CD4-positive, alpha-beta T cell (primary cell): ENCODE measurements at places on chromosomes 1 and 21.

DNA sequence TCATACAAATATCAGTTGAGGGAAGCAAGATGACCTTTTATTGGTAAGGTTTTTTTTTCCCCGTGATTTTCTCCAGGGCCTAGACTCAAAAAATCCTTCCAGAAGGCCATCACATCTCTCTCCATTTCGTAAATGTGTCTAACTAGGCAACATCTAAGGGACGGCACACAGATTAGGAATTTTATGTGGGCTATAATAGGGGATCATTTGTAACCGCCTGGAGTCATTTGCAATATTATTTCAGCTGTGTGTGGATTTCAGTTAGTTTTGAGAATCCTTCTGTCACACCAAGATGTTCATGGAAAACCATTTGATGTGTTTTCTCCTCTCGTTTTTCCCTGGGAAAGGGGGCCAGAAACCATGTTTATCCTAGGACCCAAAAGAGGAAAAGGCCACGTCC is 63.1 kb downstream of the ATP5PO start:
- no peak overlapping the region for H3K27ac ChIP-seq
- no peak overlapping the region for H3K4me3 ChIP-seq
- peaks cover 2% of the 10 kb centered on the region for H3K27me3 ChIP-seq
- no peak for DNase-seq
- H3K4me1 ChIP-seq, result no peaks in the 10 kb centered on the region
- H3K36me3 ChIP-seq, result no peaks in the 10 kb centered on the region

- no peaks in the 10 kb centered on the region for H3K4me1 ChIP-seq
- no peaks in the 10 kb centered on the region for H3K27me3 ChIP-seq
- no peak overlapping the region for H3K4me3 ChIP-seq
- H3K36me3 ChIP-seq, result no peaks in the 10 kb centered on the region
- no peak for DNase-seq
Measured at GRCh38 chr1:211183747-211184313, 49.9 kb upstream of the KCNH1 start.

GRCh38 chr1:227234998-227235405 is 83.3 kb downstream of the CDC42BPA start:
- H3K27ac ChIP-seq, result no peak overlapping the region
- no peak for DNase-seq
- no peaks in the 10 kb centered on the region for H3K4me1 ChIP-seq
- H3K36me3 ChIP-seq, result no peaks in the 10 kb centered on the region
- no peak overlapping the region for H3K4me3 ChIP-seq

GRCh38 chr1:14332158-14332557 is 266.3 kb upstream of the KAZN start:
- no peak for DNase-seq
- H3K27me3 ChIP-seq, result no peaks in the 10 kb centered on the region
- no peaks in the 10 kb centered on the region for H3K36me3 ChIP-seq
- no peak overlapping the region for H3K4me3 ChIP-seq

DNA sequence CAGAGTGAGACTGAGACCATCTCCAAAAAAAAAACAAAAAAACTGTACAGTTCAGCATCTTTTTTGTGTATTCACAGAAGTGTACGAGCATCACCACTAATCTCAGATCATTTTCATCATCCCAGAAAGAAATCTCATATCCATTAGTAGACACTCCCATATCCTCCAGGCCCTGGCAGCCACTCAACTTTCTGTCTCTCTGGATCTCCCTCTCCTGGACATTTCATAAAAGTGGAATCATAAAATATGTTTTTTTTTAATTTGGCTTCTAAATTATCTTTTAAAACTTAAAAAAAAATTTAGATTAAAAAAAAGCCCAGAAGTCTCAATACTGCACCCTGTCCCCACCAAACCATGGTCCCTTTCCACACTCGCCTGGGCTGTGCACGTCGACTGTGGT is 22.1 kb downstream of the RIPPLY3 start:
- DNase-seq, result no peak
- no peaks in the 10 kb centered on the region for H3K36me3 ChIP-seq
- H3K27me3 ChIP-seq, result no peaks in the 10 kb centered on the region

- H3K27me3 ChIP-seq, result peaks cover under 1% of the 10 kb centered on the region
- no peak overlapping the region for H3K4me3 ChIP-seq
- H3K36me3 ChIP-seq, result no peaks in the 10 kb centered on the region
- DNase-seq, result no peak
Measured at GRCh38 chr1:162985816-162986435, 83.2 kb upstream of the RGS4 start.

DNA sequence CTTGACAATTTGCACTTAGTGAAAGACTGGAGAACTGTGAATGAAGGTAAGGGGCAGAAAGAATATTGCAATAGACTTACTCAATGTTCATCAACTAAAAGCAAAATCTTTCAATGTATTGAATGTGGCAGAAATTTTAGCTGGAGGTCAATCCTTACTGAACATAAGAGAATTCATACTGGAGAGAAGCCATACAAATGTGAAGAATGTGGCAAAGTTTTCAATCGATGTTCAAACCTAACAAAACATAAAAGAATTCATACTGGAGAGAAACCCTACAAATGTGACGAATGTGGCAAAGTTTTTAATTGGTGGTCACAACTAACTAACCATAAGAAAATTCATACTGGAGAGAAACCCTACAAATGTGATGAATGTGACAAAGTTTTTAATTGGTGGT is 80.7 kb downstream of the JMJD4 start:
- H3K4me3 ChIP-seq, result no peak overlapping the region
- no peak overlapping the region for H3K27ac ChIP-seq
- no peak for DNase-seq

GRCh38 chr1:238409191-238409850 is 518.6 kb upstream of the ZP4 start:
- DNase-seq, result no peak
- no peak overlapping the region for H3K27ac ChIP-seq
- no peaks in the 10 kb centered on the region for H3K36me3 ChIP-seq
- no peaks in the 10 kb centered on the region for H3K4me1 ChIP-seq

DNA sequence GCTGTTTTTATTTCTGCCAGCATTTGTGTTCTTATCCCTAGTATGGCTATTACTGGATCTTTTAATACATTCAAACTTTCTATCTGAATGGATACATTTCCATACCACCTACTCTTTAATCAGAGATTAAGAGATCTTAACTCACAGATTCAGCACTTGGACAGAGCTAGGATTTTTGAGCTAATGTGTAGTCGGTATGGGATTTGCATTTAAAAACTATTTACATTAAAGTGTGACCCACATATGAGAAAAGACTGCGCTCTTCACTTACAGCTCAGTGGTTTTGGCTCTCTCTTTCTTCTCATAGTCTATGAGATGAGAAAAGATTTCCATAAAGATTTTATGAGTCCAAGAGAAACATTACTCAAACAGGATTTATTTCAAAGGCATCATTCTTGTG is 16.4 kb downstream of the HMGB4 start:
- H3K4me3 ChIP-seq, result no peak overlapping the region
- H3K27ac ChIP-seq, result no peak overlapping the region
- no peak for DNase-seq
- no peaks in the 10 kb centered on the region for H3K4me1 ChIP-seq

GRCh38 chr21:37136261-37136660 is 63.2 kb downstream of the TTC3 start:
- no peaks in the 10 kb centered on the region for H3K4me1 ChIP-seq
- DNase-seq, result no peak
- peaks cover 73% of the 10 kb centered on the region for H3K36me3 ChIP-seq
- no peak overlapping the region for H3K27ac ChIP-seq
- H3K27me3 ChIP-seq, result no peaks in the 10 kb centered on the region

- no peak for DNase-seq
- no peak overlapping the region for H3K4me3 ChIP-seq
- peaks cover 17% of the 10 kb centered on the region for H3K4me1 ChIP-seq
- H3K27ac ChIP-seq, result no peak overlapping the region
- H3K36me3 ChIP-seq, result peaks cover 11% of the 10 kb centered on the region
- H3K27me3 ChIP-seq, result no peaks in the 10 kb centered on the region
Measured at GRCh38 chr1:25478633-25479032, 47.9 kb downstream of the MACO1 start.

GRCh38 chr21:39805983-39806382 is 61.0 kb downstream of the IGSF5 start:
- no peaks in the 10 kb centered on the region for H3K4me1 ChIP-seq
- no peaks in the 10 kb centered on the region for H3K27me3 ChIP-seq
- H3K36me3 ChIP-seq, result no peaks in the 10 kb centered on the region

- no peaks in the 10 kb centered on the region for H3K36me3 ChIP-seq
- H3K27me3 ChIP-seq, result no peaks in the 10 kb centered on the region
- DNase-seq, result no peak
Measured at GRCh38 chr1:41712081-41712480, 206.6 kb downstream of the HIVEP3 start.

- no peak overlapping the region for H3K27ac ChIP-seq
- no peak overlapping the region for H3K4me3 ChIP-seq
- no peaks in the 10 kb centered on the region for H3K4me1 ChIP-seq
- H3K27me3 ChIP-seq, result no peaks in the 10 kb centered on the region
- DNase-seq, result no peak
Measured at GRCh38 chr1:216900116-216900620, 176.9 kb upstream of the ESRRG start.

DNA sequence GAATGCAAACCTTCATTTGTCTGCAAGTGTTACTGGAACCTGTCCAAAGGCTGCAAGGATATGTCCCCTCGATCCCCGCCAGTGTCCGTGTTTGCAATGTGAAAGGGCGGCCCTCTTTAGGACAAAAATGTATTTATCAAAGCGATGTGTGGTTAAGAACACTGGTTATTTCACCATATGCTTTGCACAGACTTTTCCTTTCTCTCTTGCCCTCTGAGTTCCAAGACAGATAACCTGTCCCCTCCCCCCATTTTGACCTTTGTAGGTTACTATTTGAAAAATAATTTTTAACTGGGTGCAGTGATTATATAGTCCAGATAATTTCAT is 1.8 kb downstream of the CHRM3 start:
- H3K4me1 ChIP-seq, result peaks cover 18% of the 10 kb centered on the region
- no peak for DNase-seq
- peaks cover 57% of the 10 kb centered on the region for H3K27me3 ChIP-seq
- H3K36me3 ChIP-seq, result no peaks in the 10 kb centered on the region
- H3K27ac ChIP-seq, result no peak overlapping the region

DNA sequence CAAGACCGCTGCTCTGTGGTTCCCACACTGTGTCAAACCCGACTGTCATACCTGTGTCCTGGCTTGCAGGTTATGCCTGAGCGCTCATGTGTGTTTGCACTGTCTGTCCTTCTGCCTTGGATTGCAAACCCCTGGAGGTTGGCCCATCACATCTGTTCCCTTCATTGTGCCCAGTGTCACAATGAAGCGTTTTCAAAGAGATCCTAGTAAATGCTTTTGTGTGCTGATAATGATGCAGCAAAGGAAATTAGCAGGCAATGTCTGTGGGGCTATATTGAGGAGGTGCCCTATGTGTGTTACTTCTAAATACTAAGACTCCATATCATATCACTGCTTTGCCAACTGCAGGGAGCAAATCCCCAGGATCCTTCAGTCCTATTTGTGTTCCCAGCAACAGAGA is 424.4 kb upstream of the NFIA start:
- no peak overlapping the region for H3K27ac ChIP-seq
- H3K27me3 ChIP-seq, result no peaks in the 10 kb centered on the region
- no peaks in the 10 kb centered on the region for H3K36me3 ChIP-seq
- H3K4me3 ChIP-seq, result no peak overlapping the region

DNA sequence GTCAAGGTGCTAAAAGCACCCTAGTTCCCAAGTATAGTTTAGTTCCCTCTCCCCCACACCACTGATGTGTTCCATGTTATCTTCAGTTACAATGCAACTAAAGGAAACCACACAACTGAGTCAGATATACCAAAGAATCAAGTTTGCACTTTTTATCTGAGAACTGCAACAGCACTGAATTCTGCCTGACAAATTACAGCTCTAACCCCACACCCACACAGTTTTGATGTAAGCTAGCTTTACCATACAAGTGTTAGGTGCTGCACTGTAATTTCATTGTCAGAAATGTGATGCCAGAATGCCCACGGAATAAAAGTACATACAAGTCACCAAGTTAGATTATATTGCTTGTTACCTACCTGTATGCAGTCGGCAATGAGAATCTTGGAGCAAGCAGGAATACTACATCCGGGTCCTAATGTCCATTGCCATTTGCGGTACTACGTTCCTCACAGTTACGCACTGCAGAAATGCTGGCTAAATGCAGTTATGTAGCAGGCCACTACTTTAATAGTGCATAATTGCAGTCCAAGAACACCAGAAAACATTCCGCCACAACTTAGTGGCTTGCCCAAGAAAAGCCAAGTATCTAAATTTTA is 12.1 kb downstream of the SFPQ start:
- H3K36me3 ChIP-seq, result peaks cover 97% of the 10 kb centered on the region
- H3K27ac ChIP-seq, result no peak overlapping the region
- H3K4me1 ChIP-seq, result peaks cover 12% of the 10 kb centered on the region
- H3K27me3 ChIP-seq, result no peaks in the 10 kb centered on the region

GRCh38 chr1:121459235-121459634 is 274.5 kb downstream of the SRGAP2C start:
- no peak for DNase-seq
- H3K27me3 ChIP-seq, result no peaks in the 10 kb centered on the region
- no peak overlapping the region for H3K4me3 ChIP-seq
- no peak overlapping the region for H3K27ac ChIP-seq
- H3K4me1 ChIP-seq, result no peaks in the 10 kb centered on the region

- H3K27me3 ChIP-seq, result no peaks in the 10 kb centered on the region
- no peak overlapping the region for H3K4me3 ChIP-seq
- DNase-seq, result no peak
Measured at GRCh38 chr1:168303716-168304540, 23.3 kb downstream of the TBX19 start.

DNA sequence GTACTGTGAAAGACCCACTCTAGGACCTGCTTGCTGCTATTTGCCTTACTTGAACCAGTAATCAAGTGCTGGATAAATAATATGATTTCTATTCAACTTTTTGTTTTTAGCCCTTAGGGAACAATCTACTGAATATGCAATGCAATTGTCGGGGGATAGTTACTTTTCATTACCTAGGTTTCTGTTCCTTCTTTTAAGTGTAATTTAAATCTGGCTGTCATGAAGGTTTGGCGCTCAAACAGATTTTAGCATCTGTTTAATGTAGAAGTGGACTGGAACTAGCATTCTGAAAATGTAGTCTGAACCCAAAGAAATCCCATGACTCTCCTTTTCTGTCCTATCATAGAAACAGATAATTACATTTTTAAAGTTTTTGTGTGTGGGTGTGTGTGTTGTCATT is 4.8 kb downstream of the MGST3 start:
- H3K36me3 ChIP-seq, result peaks cover 18% of the 10 kb centered on the region
- H3K4me3 ChIP-seq, result no peak overlapping the region
- H3K27ac ChIP-seq, result no peak overlapping the region
- peaks cover 20% of the 10 kb centered on the region for H3K4me1 ChIP-seq
- no peaks in the 10 kb centered on the region for H3K27me3 ChIP-seq
- no peak for DNase-seq

DNA sequence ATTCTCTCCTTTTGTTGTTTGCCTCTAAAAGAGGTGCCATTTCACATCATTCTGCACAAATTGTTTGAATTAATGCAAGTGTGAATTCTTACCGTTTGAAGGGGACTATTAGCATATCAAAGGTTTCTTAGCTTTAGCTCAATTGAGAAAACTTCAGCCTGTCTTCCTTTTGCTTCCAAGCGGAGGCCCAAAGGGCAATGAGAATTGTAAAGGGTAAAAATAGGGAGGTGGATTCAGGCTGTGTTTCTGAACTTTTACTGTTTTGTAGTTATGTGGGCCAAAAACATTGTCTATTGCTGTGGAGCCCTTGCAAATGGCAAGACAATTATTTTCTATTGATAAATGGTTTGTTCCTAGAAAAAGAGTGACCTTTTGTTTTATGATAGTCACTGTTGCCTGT is 3.6 kb downstream of the ADGRL2 start:
- no peak overlapping the region for H3K4me3 ChIP-seq
- H3K27ac ChIP-seq, result no peak overlapping the region
- no peak for DNase-seq
- no peaks in the 10 kb centered on the region for H3K4me1 ChIP-seq
- no peaks in the 10 kb centered on the region for H3K36me3 ChIP-seq

GRCh38 chr1:194014014-194014413 is 827.6 kb upstream of the B3GALT2 start:
- H3K4me3 ChIP-seq, result no peak overlapping the region
- H3K27ac ChIP-seq, result no peak overlapping the region
- no peaks in the 10 kb centered on the region for H3K27me3 ChIP-seq
- no peak for DNase-seq
